Common myeloid progenitor, CD34-positive (primary cell): ENCODE measurements at places on chromosomes 2 and 18.

DNA sequence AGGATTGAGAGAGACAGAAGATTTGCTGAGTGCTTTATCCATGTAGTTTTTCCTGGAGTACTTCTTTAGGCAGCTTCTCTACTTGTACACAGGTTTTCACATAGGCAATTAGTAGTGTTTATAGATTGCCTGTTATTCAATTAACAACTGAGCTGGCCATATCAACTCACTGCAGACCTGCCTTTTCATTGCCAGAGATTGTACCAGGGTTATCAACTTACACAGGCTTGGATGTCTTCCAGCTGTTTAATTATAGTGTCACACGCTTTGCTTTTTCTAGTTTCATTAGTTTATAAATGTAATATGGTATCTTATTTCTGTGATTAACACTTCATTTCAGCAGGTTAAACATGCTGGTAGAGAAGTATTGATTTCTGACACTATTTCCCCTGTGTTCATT lies 125.9 kb downstream of the GPD2 start:
- DNase-seq: peak; percentile 38

DNA sequence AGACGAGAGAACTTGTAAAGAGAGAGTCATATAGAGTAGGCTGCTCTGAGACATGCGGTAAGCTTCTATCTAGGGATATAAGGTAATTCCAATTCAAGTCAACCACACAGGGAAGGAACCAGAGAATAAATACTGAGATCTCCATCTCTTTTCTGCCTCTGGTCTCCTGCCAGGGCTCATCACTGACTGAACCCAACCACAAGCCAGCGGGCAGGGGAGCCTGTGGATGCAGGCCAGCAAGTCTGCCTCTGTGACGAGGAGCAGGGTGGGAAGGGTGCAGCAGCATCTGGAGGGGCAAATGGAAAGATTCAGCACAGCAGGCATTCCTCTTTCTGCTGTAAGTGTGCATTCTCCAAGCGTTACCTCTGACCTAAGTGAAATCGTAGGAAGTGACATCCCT lies 82.2 kb downstream of the ICOS start:
- no peak for DNase-seq

GRCh38 chr2:202460119-202460518 lies 84.0 kb downstream of the BMPR2 start:
- no peak for DNase-seq

- DNase-seq: no peak
These were observed 20.1 kb upstream of the TTC39C start for GRCh38 chr18:23994361-23994902.

DNA sequence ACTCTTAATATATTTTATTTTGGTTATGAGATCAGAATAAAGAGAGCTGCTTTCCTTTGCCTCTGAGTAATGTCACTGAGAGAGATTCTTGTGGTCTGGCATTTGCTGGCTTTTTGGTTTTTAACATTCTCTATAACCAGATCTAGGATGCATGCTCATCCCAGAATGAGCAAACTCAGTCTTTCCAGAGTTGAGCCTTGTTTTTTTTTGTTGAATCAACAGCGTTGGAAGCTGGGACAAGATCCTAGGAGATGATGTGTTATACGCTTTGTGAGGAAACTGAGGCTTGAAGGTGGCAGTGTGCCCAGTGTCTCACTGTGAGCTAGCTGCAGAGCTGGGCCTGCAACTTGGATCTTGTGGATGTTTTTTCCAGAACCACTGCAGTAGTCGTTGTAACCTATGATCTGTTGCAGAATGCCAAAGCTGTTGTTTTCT lies 19.5 kb downstream of the MYO1B start:
- DNase-seq: no peak

- no peak for DNase-seq
These were observed 72.1 kb downstream of the NRP2 start for GRCh38 chr2:205754285-205754923.

- no peak for DNase-seq
These were observed 511.1 kb upstream of the ID2 start for GRCh38 chr2:8170552-8171327.
